ENCODE measurements at places on chromosomes 16 and 17. TPM values are rescaled to one million over a fixed set of nuclear protein-coding genes. Genes with fewer than 3 reads are reported as not detected.

DNA sequence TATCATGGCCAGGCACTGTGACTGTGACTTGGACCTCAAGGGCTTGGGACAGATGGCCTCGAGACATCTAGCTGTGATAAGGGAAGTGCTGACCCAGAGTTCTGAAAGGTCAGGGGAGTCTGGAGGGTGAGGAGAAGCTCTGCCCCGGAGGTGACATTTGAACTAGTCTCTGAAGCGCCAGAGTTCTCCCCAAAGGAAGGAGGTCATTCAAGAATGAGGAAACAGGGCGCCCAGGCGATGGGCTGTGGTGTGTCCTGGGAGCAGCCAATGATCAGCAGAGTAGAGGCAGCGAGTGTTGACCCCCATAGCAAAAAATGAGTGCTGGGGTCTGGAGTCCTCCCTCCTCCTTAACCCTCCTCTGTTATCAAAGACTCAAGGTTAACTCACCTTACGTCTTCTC lies 4.9 kb downstream of the STARD3 start:
- no peaks in the 10 kb centered on the region for H3K36me3 ChIP-seq
- H3K27ac ChIP-seq = no peak overlapping the region
- no peaks in the 10 kb centered on the region for H3K27me3 ChIP-seq
- no peak overlapping the region for H3K4me3 ChIP-seq
- H3K4me1 ChIP-seq = peaks cover 55% of the 10 kb centered on the region

DNA sequence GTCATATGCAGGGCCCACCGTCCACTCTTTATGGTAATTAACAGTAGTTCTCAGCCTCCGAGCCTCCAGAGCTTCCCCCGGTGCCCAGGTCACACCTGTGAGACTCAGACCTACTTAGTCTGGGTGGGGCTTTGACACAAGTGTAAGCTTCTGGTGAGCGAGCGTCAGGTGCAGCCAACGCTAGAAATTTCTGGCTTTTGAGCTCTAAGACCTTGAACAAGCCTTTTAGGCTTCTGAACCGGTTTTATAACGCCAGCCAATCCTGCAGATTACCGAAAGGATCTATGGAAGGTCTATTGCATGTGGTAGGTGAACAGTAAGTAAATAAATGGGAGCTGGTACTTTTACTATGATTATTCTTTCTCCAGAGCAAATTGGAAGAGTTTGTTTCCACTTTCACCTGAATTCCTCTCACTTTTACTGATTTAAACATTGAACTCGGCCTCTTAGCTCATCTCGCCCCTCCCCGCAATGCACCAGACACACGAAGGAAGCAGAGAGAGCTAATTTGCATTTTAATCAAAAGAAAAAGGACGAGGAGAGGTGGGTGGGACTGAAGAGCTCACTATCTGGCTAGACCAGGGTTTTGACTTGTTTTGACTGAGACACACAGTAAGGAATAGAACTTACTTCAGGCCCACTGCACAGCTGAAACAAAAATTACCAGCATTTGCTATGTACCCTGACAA lies 47.1 kb downstream of the ABAT start:
- H3K4me3 ChIP-seq = no peak overlapping the region
- H3K27ac ChIP-seq = peak overlapping the region; percentile 55
- peaks cover 20% of the 10 kb centered on the region for H3K4me1 ChIP-seq
- no peaks in the 10 kb centered on the region for H3K36me3 ChIP-seq
- DNase-seq = peak; percentile 20

DNA sequence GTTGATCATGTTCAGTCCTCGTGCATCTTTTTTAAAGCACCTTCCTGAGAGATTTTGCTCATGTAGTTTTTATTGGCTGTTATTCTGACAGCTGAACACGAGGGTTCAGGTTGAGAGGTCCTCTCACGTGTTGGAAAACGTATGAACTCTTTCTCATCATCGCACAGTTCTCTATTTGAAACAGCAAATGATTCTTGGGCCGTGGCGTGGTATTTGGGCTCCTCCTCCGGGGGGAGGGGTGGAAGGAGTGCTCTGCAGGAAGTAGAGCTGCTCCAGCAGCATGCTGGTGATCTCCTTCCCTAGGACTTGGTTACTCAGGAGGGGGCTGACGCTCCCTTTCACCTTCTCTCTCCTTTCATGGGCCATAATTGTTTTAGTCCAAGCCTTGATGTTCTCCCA lies 70.4 kb downstream of the KSR1 start:
- H3K4me3 ChIP-seq = no peak overlapping the region
- DNase-seq = peak; percentile 69
- no peaks in the 10 kb centered on the region for H3K27me3 ChIP-seq
- H3K36me3 ChIP-seq = no peaks in the 10 kb centered on the region

DNA sequence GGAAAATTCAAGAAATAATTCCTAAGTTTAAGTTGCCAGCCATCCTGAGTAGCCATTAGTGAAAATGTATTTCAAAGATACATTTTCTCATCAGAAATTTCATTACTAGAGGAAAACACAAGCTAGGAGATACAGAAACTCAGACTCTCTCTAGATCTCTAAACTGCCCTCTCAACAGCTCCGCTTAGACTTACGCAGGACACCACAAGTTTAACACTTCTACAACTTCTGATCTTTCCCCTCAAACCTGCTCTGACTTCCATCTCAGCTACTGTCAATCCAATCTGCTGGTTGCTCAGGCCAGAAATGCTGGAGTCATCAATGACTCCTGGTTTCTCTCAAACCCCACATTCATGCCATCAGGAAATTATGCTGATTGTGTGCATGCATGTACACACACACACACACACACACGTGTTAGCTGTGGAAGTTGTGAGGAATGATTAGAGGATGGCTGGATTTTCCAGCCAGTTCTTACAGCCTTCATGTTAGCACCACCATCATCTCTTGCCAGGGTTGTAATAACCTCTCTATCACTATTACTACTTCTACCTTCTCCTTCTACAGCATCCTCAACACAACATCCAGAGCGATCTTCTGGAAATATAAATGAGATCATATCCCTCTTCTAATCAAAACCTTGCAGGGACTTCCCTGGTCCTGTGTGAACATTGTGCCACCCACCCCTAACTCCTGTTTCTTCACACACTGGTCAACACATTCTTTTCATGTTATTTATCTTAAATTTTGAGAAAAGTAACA lies 47.1 kb downstream of the COX10 start:
- DNase-seq = no peak
- peaks cover 14% of the 10 kb centered on the region for H3K4me1 ChIP-seq
- H3K27me3 ChIP-seq = no peaks in the 10 kb centered on the region

DNA sequence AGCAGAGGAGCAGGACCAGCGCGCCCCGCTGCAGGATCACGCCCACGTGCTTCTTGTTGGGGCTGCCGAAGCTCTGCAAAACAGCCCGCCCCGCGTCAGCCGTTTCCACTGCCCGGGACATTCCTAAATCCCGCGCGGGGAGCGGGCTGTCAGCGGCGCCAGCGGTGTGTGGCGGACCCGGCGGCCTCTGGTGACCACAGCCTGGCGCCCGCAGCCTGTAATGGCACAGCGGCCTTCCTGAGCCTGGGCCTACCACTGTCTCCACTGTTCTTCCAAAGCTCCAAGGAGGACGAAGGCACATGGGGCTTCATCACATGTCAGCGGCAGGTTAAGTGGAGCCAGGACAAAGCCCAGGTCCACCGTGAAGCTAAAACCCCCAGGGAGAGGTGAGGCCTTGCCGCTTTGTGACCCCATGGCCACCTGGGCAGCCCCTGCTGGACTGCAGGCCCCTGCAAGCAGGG lies 2.5 kb downstream of the SLC47A2 start:
- no peak overlapping the region for H3K27ac ChIP-seq
- no peak overlapping the region for H3K4me3 ChIP-seq
- 0 out of 2 replicates have a peak, but pooled peaks cover 6% of the 10 kb centered on the region for H3K4me1 ChIP-seq
- DNase-seq = peak; percentile 47
- H3K36me3 ChIP-seq = no peaks in the 10 kb centered on the region
- H3K27me3 ChIP-seq = no peaks in the 10 kb centered on the region

DNA sequence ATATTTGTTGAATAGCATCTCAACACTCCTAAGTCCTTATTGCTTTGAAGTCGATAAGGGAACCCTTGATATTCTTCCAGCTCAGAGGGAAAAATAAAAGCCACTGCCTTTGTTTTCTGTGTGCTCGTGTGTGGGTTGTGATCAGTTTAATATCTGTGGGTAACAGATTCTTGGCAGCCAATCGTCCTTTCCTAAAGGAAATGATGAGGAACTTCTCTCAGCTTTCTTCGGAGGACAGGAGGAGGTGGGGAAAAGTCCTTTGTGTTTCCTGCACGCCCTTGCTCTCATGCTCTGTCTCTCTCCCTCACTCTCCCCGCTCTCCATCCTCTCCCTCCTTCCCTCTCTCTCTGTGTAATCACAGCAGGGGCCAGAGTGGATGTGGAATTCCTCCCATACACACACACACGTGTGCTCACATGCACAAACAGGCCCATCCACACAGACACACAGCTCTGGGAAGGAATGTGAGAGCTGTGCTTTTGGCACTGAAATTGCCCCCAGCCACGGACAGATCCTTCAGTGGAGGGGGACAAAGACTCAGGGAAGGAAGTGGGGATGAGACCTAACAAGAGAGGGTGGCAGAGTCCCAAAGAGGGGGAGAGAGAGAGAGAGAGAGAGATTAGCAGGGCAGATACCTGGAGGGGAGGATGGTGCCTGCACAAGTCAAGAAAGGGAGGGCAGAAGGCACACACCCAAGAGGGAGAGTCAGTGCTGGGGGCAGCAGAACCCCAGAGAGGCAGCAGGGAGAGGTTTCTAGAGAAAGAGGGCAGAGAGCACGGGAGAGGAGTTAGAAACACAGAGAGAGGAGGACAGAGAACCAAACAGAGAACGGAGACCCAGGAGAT lies 83.5 kb upstream of the PLCG2 start:
- H3K4me3 ChIP-seq = no peak overlapping the region
- no peaks in the 10 kb centered on the region for H3K27me3 ChIP-seq
- H3K27ac ChIP-seq = 0 out of 2 replicates have a peak overlapping the region, but pooled peaks have one; percentile 59
- no peak for DNase-seq
- no peaks in the 10 kb centered on the region for H3K36me3 ChIP-seq

DNA sequence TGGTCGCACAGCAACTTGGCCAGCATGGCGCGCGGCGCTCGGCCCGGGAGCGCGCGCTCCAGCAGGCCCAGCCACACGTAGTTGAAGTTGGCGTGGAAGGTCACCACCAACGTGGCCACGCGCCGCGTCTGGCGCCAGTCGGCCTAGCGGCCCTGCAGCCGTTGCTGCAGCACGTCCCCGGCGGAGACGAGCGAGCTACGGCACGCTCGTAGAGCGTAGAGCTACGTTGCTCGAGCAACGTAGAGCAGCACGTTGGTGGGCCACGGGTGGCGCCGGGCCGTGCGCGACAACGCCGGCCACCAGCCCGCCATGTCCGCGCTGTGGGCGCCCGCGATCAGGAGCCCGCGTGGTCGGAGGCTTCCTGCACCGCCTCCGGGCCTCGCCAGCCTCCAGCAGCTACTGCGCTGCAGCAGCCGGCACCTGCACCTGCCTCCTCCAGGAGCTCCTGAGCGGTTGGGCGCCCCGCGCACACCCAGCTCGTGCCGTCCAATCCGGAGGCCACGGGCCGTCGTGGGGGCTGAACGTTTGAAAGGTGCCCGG lies 13.4 kb upstream of the SULT1A1 start:
- no peaks in the 10 kb centered on the region for H3K36me3 ChIP-seq

DNA sequence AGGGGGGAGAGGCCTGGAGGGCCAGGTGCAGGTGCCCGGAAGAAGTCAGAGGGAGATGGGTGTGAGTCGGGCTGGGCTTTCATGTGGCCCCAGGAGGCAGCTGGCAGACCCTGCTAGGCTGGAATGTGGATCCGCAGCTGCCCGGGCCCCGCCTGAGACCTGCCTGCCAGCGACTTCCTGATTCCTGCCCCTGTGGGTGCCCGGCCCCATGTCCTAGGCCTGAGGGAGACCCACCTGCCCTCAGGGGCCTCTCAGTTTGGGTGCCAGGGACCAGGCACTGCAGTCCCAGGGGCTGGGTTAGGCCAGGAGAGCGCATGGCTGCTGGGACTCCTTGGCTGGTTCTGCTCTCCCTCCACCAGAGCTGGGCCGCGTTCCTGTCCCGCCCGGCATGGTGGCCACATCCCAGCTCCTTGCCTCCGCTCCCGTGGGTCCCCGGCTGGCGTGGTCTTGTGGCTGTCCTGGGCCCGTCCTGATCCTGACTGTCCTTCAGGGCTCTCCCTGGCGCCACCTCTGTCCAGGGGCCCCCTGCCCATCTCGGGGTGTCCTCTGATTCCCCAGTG lies 22.1 kb upstream of the SPNS2 start:
- H3K4me1 ChIP-seq = no peaks in the 10 kb centered on the region
- no peak for DNase-seq
- no peaks in the 10 kb centered on the region for H3K27me3 ChIP-seq
- no peaks in the 10 kb centered on the region for H3K36me3 ChIP-seq
- H3K27ac ChIP-seq = no peak overlapping the region

GRCh38 chr16:62967611-62968010 lies 931.4 kb upstream of the CDH8 start:
- no peaks in the 10 kb centered on the region for H3K36me3 ChIP-seq
- DNase-seq = no peak
- H3K4me3 ChIP-seq = no peak overlapping the region

GRCh38 chr16:59707436-59708226 lies 973.5 kb upstream of the GOT2 start:
- no peaks in the 10 kb centered on the region for H3K27me3 ChIP-seq
- H3K36me3 ChIP-seq = no peaks in the 10 kb centered on the region
- no peaks in the 10 kb centered on the region for H3K4me1 ChIP-seq
- no peak for DNase-seq
- H3K27ac ChIP-seq = no peak overlapping the region

DNA sequence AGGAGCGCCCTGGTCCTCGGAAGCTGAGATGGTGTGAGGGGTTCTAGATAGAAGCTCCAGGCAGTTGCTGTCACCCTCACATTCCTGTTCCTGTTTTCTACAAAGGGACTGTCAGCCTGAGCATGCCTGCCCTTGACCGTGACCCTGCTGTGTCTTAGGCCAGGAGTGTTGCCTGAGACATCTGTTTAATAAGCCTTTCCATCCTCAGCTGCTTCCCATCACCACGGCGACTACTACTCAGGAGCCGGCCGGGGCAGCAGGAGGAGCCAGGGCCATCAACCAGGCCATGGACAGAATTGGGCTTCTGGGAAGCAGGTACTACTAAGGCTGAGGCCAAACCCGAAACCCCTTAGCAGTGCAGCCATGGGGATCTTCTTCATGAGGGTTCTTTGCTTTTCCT lies 151.4 kb downstream of the KATNIP start:
- H3K4me1 ChIP-seq = no peaks in the 10 kb centered on the region
- DNase-seq = no peak
- no peaks in the 10 kb centered on the region for H3K27me3 ChIP-seq

GRCh38 chr16:53511403-53512280 lies 8.6 kb upstream of the AKTIP start:
- H3K4me3 ChIP-seq = no peak overlapping the region
- no peaks in the 10 kb centered on the region for H3K27me3 ChIP-seq
- H3K27ac ChIP-seq = no peak overlapping the region
- H3K36me3 ChIP-seq = no peaks in the 10 kb centered on the region
- no peak for DNase-seq
- H3K4me1 ChIP-seq = peaks cover 3% of the 10 kb centered on the region

DNA sequence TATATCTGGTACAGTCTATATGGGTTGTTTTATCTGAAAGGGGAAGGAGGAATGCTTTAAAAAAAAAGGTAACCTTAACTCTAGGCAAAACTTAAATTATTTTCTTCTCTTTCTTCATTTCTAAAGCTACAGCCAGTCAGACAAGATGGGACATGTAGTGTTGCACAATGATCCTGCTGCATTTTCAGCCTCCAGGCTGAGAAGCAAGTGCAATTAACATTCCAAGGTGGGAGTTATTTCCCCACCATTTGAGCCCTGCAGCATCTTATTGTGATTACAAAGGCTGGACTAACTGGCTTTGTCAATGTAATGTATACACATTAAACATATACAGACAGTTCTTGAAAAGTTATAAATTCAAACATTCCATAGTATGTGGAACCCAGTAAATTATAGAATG lies 22.6 kb upstream of the NF1 start:
- peaks cover 26% of the 10 kb centered on the region for H3K4me1 ChIP-seq
- no peak overlapping the region for H3K4me3 ChIP-seq
- no peaks in the 10 kb centered on the region for H3K27me3 ChIP-seq
- H3K36me3 ChIP-seq = no peaks in the 10 kb centered on the region
- H3K27ac ChIP-seq = no peak overlapping the region

The KRT9 gene
- not detected for polyA plus RNA-seq

The RAB37 gene
- 3.3 TPM for polyA plus RNA-seq

The TAF15 gene
- 33.8 TPM for polyA plus RNA-seq

The BPTF gene
- 148 TPM for polyA plus RNA-seq
